ENCODE measurements at places on chromosomes 4 and X.

DNA sequence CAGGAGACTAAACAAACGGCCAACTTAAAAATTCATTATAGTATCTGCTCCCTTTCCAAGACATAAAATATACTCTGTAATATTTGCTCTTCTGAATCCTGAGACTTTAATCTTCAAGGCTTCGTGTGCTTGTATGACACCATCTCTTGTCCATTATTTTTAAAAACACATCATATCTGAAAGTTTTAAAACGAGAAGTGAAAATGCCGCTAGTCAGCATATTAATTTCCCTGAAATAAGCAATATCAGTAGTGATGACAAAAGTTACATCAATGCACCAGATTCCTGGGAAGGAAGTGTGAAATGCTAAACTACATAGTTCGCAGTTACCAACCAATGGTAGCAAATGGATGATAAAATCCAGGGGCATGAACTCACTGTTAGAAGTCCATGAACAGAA is 66.8 kb upstream of the EXOC1L start:
- DNase-seq = no peak

- DNase-seq = no peak
Measured at GRCh38 chr4:108772402-108772801, 9.5 kb upstream of the ETNPPL start.

- DNase-seq = no peak
Measured at GRCh38 chrX:150544222-150544787, 24.1 kb upstream of the MTM1 start.

- DNase-seq = no peak
Measured at GRCh38 chr4:17758485-17758884, 22.9 kb downstream of the FAM184B start.

DNA sequence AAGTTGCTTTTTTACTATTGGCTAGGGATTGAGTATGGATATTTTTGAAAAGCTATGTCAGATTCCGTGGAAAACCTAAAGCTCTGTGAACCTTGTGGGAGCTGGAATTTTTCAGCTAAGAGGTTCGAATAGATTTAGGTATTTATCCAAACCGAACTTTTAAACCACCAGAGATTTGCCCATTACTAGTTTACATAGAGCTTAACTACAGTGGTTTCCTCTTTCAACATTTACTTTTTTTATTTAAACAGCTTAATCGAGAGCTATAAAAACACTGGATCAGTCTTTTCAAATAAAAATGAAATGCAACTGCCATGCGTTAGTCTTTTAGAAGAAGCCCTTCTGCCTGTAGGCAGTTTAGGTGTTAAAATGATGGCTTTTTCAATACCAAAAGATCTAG is 377.0 kb downstream of the RPA4 start:
- DNase-seq = no peak

DNA sequence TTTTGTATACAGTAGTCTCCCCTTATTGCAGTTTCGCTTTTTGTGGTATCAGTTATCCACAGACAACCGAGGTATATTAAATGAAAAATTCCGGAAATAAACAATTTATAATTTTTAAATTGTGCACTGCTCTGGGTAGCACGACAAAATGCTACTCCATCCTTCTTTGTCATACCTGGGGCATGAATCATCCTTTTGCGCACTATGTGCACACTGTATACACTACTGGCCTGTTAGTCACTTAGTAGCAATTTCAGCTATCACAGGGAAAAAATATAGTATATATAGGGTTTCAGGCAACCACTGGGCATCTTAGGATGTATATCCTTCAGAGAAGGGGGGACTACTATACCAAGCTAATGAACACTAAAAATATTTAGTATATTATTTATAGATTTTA is 198.8 kb upstream of the FAT4 start:
- DNase-seq = no peak

DNA sequence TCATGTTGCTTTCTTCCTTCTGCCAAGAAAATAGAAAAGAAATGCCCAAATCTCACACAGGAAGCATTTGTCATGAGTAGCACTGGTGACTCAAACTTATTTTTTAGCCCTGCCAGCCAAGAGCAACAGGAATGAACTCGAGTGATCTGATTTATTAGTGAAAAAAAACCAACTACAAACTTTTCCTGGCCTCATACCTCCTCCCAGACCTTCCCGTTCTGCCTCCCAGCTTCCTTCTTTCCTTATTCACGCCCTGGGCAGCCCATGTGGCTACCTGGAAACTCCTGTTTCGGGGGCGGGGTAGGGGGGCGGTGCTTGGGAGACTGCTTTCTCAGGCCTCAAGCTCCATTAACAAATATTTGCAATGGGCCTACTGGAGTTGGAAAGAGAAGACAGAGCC is 178.5 kb downstream of the NHS start:
- DNase-seq = no peak

All from iPS DF 19.7 (cell line).